Stimulated activated CD8-positive, alpha-beta memory T cell treated with anti-CD3 and anti-CD28 coated beads, Interleukin-7, amount 100 ng/mL, for 24 hours (primary cell): ENCODE measurements at places on chromosomes 16 and 17.
A peak's percentile ranks its signal among the peaks of the same experiment; 100 is the strongest.

DNA sequence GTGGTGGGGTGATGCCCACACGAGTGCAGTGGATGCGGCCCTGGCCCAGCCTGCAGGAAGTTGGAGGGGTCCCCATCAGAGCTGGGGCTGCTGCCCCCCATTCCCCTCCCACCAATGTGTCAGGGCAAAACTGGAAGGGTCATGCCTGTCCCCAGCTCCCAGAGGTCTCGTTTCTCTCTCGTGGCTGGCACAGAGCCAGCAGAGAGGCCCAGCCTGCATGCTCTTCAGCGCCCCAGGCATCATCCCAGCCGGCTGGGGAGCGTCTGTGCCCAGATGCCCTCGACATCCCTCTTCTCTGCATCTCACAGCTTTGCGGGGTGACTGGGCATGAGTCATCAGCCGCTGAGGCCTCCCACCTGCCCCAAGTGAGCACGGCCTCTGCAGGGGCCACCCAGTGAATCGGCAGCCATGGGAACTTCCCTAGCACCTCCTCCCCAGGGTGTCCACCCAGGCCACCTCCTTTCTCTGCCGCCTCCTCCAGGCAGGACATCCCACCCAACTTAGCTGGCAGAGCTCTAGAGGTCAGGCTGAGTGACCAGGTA is 9.8 kb upstream of the CSNK1D start:
- DNase-seq, result no peak

GRCh38 chr16:83954577-83955016 is 1.6 kb downstream of the OSGIN1 start:
- no peak for DNase-seq

- no peak for DNase-seq
Observed at GRCh38 chr17:76843703-76844484, 24.3 kb upstream of the MGAT5B start.

GRCh38 chr17:81952792-81953228 is 5.8 kb upstream of the MYADML2 start:
- DNase-seq, result no peak

DNA sequence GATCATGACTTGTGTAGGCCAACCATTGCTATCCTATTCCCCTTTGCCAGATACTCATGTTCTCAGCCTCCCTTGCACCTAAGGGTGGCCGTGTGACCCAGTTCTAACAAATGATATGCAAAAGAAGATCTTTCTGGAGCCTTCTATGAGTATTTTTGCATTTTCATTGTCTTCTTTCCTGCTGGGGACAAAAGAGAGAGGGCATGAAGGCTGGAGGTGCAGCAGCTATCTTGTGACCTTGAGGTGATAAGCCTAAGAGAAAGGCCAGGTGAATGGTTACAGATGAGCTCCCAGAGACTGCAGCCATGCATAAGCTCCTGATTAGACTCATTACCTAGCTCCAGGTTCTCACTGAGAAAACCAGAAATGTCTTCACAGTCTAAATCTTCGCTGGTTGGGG is 38.8 kb upstream of the PRKCB start:
- DNase-seq, result no peak

DNA sequence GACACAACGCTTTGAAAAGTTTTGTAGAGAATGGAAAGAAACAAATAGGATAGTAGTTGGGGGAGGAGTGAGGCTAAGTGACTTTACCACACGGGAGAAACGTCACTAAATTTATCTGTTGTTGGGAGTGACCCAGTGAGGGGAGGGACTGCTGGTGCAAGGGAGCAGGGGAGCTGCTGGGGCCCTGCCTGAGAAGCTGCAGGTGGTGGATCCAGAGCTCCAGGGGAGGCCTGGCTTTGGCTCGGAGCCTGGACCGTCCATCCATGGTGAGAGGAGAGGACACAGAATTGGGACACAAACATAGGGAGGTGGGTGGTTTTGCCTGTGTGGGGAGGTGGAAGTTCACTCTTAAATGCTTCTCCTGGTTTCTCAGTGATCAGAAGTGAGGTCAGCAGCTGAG is 107.6 kb downstream of the GOSR1 start:
- DNase-seq, result no peak

DNA sequence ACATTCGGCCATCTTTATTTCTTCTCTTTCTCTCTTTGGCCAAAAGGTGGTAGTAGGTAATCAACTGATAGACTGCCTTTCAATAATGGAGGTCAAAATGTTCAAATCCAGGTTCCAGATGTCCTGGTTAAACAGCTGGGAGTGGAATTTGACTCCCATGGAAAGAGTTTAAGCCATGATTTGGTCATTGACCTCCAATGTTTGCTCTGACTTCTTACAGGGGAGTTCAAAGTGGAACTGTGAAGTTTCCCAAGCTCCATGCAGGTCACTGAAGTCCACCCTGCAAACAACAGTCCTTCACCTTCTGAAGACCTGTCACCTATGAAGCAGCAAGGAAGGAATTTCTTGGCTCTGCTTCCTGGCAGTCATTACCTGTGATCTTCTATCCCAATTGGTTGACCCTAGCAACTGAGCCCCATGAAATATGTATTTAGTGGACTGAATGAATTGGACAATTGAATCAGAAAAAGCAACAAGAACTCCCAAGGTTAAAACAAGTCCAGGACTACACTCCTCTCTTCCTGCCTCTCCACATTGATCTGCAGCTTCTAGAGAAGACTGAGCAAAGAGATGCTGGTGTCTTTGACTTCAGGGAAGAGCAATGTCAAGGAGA is 28.0 kb upstream of the SOX9 start:
- DNase-seq, result no peak

DNA sequence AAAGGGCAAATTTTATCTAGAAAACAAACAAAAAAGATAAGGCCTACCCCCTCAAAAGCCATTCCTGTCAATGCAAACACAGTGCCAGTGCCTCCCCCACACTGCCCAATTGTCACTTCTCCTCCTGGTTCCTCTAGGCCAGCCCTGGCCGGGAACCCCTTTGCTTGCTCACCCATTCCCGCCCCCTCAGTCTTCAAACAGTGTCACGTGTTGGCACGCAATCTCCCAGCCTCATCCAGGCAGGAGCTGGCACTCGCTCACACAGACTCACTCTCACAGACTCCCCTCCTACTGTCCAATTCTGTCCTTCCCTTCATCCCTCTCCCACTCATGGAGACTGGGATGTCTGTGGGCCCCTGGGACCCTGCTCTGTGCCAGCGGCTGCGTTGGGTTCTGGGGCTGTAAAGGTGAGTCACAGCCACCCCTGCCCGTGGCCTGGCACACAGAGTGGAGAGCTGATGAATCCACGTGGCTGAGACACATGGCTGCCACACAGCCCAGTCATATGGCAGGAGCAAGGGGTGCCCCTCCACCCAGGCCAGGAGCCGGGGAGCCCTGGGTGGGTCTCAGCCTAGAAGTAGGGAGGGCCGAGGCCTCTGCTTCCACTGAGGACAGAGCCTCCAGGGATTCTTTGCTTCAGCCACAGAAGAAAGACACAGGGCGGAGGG is 54.8 kb downstream of the VAC14 start:
- no peak for DNase-seq

GRCh38 chr17:10208604-10209193 is 10.3 kb upstream of the GAS7 start:
- DNase-seq, result no peak

DNA sequence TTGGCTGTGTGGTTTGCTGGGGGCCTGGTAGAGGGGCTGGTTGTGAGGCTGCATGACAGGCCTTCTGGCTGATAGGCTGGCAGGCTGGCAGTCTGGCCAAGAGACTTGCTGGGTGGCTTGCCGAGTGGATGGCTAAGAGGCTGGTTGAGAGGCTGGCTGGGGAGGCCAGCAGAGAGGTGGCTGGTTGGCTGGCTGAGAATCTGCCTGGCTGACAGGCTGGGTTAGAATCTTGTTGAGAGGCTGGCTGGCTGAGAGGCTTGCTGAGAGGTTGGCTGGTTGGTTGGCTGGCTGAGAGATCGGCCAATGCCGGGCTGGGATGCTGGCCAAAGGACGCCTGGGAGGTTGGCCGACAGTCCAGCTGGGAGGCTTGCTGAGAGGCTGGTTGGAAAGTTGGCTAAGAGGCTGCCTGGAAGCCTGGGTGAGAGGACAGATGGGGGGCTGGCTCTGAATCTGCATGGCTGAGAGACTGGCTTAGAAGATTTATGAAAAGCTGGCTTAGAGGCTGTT is 35.9 kb upstream of the ACSM2B start:
- no peak for DNase-seq

GRCh38 chr17:50375858-50376538 is 3.0 kb downstream of the EME1 start:
- no peak for DNase-seq

DNA sequence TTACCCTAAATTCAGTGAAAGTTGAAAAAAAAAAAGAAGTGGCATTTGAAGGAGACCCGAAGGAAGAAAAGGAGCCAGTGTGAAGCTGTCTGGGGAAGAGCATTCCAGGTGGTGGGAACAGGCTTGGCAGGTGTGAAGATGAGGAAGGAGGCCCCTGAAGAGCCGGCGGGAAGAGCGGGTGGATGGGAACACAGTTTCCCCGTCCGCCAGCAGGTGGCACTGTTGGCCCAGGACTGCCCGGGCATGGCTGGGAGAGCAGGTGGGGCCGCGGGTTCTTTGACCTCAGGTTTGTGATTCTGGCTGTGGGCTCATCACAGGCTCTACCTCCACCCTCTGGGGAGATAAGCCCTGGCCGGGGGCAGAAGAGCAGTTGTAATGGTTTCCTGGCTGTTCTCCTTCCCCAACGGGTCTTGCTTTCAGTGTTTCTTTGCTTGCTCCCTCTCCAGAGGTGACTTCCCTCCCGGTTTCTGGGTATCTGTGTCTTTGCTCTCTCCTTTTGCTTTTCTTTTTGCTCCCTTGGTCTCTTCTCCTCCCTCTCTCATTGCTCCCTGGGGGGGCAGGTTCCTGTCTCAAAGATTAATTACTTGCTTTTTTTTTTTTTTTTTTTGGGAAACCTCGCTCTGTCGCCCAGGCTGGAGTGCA is 32.3 kb downstream of the RAP1GAP2 start:
- DNase-seq, result peak; percentile 72

- DNase-seq, result no peak
Observed at GRCh38 chr17:7417056-7417655, 3.0 kb upstream of the SPEM1 start.

GRCh38 chr16:54923055-54923473 is 7.6 kb upstream of the IRX5 start:
- DNase-seq, result no peak

DNA sequence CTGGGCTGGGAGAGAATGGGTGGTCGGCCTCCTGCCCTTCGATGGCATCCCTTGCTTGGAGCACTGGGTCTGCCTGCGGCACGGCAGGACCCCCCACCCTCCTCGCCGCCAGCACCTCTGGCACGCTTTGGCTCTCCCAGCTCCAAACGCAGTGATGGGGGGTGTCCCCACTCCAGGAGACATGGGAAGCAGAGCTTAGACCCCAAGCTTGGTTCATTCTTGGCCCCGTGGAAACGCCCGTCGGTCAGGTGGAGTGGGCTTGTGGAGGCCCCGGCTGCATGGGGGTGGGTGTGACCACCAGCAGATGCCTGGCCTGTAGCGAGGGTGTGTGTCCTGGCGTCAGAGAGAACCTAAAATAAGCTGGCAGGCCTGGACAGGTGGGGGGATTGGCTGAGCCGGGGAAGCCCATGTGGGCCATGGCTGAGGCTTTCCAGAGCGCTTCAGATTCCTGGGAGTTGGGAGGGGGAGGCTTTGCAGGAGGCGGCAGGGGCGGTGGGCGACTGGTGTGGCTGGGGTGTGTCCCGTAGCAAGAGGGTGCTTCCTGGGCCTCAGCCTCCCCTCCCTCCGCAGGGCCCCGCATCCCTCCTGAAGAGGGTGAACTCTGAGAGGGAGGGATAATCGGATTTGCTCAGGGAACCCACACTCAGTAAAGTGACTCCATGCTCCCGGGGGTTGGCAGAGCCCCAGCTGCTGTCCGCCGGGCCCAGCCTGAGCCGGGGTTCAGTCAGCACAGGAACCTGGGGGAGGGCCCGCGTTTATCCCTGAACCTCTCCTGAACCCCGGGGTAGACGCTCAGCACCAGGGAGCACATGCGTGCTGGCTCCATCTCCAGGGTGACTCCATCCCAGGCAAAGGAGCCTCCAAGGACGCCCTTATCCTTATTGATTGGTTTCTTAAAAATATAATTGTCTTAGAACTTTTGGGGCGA is 3.4 kb downstream of the CACNA1H start:
- DNase-seq, result no peak

GRCh38 chr16:26993963-26994362 is 72.8 kb upstream of the C16orf82 start:
- no peak for DNase-seq

DNA sequence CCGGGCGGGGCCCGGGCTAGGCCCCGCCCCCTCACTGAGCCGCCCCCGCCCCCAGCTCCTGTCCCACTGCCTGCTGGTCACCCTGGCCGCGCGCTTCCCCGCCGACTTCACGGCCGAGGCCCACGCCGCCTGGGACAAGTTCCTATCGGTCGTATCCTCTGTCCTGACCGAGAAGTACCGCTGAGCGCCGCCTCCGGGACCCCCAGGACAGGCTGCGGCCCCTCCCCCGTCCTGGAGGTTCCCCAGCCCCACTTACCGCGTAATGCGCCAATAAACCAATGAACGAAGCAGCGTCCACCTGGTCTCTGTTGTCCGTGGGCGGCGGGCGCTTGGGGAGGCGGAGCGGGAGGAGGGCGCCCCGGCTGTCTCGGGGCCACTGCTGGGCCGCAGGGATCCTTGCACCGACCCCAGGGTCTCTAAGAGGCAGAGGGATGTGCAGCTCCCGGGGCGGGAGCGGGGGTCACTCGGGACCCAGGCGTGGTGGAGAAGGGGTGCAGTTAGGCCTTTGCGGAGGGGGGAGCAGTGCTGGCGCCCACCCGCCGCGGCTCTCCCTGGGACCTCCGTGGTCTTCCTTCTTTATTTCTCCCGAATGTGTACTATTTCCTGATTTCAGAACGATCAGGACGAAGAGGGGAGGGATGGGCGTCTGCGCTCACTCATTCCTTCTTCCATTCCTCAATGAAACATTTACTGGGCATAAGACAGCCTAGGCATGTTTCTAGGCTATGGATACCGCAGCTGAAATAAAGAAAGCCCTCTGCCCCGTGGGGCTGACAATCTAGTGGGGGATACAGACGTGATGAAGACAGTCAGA is 2.0 kb downstream of the HBZ start:
- no peak for DNase-seq

DNA sequence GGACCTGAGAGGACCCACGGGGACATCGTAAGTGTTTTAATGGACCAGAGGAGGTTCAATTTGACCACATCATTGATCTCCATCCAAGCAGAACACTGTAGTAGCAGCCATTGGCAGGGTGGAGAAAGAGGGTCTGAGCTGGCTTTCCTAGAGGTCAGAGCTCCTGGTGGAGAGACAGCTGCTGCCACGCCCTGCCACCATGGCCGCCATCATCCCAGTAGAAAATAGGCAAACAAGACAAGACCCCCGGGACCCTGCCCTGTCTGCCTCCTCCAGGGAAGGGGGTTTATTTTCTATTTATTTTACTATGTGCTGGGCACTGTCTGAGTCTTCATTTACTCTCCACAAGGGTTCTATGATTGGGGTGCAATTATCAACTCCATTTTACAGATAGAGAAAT is 11.4 kb upstream of the ITGA3 start:
- DNase-seq, result no peak
